ENCODE measurements at places on chromosomes 2 and 18. TPM values are rescaled to one million over a fixed set of nuclear protein-coding genes. Genes with fewer than 3 reads are reported as not detected.

Gene CD8B2
- not detected for total RNA-seq

Gene ACVR1
- total RNA-seq, result 8.6 TPM

Gene CCDC150
- 9.8 TPM for total RNA-seq

GRCh38 chr2:100691846-100692245 lies 128.1 kb upstream of the NPAS2 start:
- DNase-seq, result no peak

GRCh38 chr2:181140414-181140813 lies 160.0 kb downstream of the UBE2E3 start:
- no peak for DNase-seq

DNA sequence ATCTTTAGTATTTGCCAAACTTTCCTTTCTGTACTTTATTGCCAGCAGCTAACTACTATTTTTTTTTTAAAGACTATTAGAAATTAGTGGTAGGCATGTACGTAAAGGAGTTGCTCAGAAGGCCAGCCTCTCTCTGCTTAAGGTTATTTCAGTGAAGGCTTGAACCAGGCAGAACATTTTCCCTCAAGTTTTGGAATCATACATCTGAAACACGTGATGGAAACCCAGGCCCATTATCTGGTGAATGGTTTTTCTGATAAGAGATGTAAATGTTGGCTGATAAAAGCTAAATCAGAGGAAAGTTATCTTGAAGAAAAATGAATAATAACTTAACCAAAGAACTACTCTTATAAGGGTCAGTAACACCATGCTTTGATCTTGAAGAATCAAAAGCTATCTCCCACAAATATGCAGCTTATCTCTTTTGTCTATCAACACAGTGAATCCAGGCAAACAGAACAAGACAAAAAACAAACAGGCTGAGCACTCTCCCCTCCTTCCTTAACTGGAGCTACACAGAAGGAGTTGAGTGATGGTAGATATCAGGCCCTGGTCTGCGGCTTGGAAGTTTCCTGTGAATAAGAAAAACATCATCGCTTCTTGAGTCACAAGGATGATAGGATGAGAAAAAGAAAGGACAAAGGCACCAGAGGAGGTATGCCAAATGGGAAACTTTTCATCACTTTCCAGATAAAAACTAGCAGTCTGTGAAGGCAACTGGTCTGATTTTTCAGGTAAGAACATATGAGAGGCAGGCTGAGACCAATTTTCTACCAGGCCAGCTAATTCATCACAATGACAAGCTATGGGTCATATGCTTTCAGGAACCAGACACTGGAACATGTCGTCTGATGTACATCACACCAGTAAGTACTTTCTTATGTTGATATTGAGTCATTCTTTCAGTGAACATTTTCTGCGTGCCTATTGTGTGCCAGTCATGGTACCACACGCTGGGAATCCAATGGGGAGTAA lies 88.4 kb upstream of the STK17B start:
- DNase-seq, result no peak

Gene GULP1
- total RNA-seq, result 31.5 TPM

GRCh38 chr2:61255580-61256437 lies 93.8 kb downstream of the C2orf74 start:
- no peak for DNase-seq

GRCh38 chr2:120318626-120319025 lies 27.3 kb upstream of the INHBB start:
- no peak for DNase-seq

Gene REG3G
- total RNA-seq, result not detected

DNA sequence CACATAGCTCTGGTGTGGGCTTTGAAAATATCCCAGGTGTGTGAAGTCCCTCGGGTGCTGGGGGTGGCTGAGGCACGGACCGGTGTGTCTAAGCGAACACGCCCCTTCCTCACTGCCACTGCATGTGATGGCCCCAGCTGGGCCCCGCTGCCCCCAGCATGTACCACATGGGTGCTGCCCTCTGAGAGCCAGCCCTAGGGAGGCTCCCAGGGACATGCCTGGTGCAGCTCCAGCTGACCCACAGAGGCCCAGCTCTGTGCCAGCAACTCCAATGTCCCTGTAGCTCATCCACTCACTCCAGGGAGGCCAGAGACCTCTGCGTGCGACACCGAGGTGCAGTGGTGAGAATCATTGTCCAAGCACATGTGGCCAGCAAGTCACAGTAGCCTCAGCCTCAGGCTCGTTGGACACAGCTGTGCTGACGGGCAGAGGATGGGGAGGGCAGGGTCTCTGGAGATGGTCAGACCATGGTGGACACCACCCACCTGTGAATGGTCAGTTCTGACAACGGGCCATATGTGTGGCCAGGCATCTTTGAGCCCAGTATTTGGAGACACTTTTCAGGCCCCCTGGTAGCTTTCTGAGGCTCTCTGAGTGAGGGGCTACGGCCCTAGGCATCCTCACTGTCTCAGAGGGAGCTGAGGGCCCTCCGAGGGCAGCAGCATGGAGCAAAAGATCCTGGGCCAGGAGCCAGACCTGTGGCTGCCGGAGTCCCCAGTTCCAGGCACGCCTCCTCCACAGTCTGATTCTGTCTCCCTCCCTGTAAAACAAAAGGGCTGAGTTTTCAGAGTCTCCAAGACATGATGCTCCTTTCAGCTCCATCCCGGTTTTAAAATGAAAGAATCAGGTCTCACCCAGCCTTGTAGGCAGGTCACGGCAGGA lies 220.7 kb downstream of the NDUFA10 start:
- DNase-seq, result no peak

DNA sequence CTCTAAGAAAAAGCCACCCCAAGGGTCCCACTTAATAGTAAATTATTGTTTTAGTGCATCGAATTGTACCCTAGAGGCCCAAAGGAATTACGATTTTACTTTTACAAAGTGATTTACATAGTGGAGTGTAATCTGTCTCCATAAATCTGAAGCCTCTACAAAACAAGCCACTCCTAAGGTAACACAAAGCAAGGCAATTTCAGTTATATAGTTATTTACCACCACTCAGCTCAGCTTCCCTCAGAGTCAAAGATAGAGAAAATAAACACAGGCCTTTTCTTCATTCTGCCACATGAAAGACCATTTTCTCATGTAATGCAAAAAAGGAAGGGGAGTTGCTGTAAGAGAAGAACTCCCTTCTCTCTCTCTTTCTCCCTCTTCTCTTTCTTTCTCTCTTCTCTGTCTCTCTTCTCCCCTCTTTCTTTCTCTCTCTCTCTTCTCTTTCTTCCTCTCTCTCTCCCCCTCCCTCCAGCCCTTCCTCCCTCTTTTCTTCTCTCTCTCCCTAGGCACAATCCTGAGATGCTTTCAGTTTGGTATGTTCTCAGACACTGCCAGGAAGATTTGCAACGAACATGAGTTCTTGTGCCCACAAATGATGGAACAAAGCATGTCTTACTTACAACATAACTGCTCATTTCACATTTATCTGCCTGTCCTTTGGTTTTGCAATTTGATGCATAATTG lies 264.5 kb downstream of the BCL2 start:
- DNase-seq, result no peak

DNA sequence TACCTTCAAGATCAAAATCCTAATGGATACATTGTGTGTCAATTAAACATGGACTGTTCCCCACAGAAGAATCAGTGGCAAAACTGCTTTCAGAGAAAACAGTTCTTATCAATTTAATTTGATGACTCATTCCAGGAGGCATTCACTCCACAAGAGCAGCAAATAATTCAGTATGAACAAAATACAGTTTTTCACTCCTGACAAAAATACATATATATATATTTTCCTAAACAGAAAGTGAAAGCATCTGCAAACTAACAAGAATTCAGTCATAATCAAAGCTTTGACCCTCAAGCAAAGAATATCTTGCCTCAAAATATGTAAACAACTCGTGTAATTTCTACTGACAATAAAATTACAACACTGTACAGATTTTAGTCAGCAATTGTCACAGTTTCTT lies 685.1 kb upstream of the SLC8A1 start:
- DNase-seq, result no peak

Gene CCDC74B
- total RNA-seq, result 1.9 TPM

Gene SFTPB
- total RNA-seq, result not detected

- DNase-seq, result no peak
These were observed 69.2 kb downstream of the NRXN1 start for GRCh38 chr2:50962731-50963130.

GRCh38 chr2:67561457-67561965 lies 164.4 kb downstream of the ETAA1 start:
- DNase-seq, result no peak

Gene SKA1
- total RNA-seq, result 18.3 TPM

Gene SOWAHC
- 12.8 TPM for total RNA-seq

DNA sequence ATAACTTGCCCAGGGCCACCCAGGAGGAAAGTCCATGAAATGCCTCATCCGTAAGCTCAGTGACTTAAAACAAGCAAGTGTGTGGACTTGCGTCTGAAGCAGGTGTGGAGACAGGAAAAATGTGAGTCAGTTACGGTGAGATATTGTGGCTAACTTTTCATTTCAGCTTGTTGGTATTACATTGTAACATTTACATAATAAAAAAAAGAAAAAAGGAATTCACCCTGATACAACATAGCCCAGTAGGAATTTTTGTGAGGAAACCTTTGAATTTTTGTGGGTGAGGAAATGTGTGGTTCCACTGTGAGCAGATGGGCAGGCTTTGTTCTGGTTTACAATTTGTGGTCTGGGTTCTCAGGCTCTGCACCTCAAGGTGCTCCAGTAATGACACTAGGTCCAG lies 33.7 kb upstream of the LYPD6B start:
- no peak for DNase-seq

DNA sequence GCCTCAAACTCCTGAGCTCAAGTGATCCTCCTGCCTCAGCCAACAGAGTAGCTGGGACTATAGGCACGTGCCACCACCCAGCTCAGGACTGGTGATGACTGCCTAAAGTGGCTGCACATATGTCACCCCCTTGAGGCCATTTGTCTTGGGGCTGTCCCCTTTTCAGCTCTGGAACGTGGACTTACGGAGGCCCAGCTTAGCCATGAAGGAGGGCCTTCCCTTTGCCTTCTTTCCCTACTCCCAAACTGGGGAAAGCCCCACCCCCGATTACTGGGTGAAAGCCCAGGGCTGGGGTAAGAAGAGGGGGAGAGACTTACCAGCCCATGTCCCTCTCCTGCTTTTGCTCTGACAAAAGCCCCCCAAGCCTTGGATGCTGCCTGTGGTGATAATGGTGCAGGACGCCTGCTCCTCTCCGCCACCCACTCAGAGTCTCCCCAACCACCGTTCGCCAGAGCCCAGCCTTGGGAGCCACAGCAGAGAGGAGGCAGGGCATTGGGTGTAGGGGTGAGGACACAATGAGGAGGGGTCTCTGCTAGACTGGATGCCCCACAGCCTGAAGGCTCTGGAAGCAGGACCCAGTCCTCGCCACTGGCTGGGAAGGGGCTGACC lies 2.5 kb upstream of the DUSP2 start:
- DNase-seq, result no peak

GRCh38 chr2:99974275-99974674 lies 168.1 kb downstream of the AFF3 start:
- no peak for DNase-seq

- DNase-seq, result no peak
These were observed 38.2 kb downstream of the SLC66A2 start for GRCh38 chr18:79912994-79913831.

DNA sequence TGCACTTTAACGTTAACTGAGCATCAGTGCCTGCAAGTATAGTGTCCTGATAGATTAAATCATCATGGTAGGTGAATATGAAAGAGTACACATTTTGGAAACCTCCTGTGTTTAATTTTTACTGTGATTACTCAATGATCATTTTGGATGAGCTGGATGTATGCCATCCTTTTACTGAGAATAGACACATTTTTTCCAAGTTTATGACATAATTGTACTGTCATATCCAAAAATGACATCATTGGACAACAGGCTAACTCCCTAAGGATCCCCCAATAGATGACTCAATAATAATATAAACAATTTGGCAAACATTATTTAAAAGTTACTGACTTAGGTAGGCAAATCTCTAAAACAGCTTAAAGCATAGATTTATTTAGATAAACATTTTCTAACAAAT lies 410.8 kb upstream of the REG3G start:
- no peak for DNase-seq

DNA sequence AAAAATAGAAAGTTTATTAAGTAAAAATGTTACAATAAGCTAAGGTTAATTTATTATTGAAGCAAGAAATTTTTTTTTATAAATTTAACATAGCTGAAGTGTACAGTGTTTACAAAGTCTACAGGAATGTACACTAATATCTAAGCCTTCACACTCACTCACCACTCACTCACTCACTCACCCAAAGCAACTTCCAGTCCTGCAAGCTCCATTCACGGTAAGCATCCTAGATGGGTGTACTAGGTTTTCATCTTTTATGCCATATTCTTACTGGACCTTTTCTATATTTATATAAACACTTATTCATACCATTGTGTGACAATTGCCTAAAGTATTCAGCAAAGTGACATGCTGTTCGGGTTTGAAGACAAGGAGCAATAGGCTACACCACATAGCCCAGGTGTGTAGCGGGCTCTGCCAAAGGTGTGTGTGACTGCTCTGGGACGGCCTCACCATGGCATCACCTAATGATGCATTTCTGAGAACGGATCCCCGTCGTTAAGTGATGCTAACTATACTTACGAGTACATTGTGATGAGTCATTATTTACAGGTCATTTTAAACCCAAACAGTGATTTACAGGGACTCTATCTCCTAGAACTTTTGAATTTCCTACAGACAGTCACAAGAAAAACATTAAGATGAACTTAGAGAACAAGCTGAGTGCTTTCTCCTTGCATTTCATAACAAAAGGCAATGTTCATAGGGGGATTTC lies 76.3 kb upstream of the ID2 start:
- no peak for DNase-seq

DNA sequence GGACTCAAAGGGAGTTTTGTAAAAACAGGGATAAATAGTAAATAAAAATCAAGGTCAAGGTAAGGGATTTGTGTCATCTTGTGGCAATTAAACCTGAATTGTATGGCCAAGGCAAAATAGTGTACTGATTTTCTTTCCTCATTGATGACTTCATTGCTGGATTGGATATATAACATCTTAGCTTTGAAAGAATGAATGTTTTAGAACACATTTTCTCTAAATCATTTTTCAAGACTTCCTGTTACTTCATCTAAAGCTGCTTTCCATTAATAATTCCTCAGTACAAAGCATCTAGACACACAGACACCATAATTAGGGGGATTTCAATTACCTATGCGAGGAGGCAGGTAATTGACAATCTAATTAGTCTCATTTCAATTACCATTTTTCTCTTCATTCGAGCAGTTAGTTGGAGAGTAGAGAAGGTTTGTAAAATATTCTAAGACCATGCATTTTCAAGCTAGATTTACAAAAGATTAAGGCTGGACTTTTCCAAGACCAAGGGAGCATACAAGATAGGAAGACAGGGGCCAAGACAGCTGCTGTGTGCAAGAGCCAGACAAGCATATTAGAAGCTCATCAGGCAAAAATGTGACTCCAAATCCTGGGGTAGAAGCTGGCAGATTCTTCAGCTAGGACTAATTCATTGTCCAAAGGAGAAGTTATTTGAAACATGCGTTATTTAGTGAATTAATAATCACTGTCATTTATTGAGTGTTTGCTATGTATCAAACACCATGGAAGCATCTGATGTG lies 253.6 kb downstream of the EPHA4 start:
- DNase-seq, result no peak

Gene SNORC
- 20.0 TPM for total RNA-seq

- DNase-seq, result no peak
These were observed 633.9 kb upstream of the PKDCC start for GRCh38 chr2:41413813-41414485.

GRCh38 chr2:151637271-151637781 lies 97.0 kb downstream of the NEB start:
- DNase-seq, result no peak

Data from PC-9 (cell line).